ENCODE measurements at places on chromosomes 1 and 21. TPM values are rescaled to one million over a fixed set of nuclear protein-coding genes. Genes with fewer than 3 reads are reported as not detected.
A peak's percentile ranks its signal among the peaks of the same experiment; 100 is the strongest.

GRCh38 chr1:93822730-93823425 lies 56.1 kb downstream of the DNTTIP2 start:
- DNase-seq = no peak

- no peak for DNase-seq
Measured at GRCh38 chr21:14567331-14568279, 21.5 kb upstream of the SAMSN1 start.

The RAVER2 gene
- 2.3 TPM for total RNA-seq

GRCh38 chr1:245292553-245292952 lies 137.8 kb downstream of the KIF26B start:
- DNase-seq = no peak

The FCRL1 gene
- not detected for total RNA-seq

DNA sequence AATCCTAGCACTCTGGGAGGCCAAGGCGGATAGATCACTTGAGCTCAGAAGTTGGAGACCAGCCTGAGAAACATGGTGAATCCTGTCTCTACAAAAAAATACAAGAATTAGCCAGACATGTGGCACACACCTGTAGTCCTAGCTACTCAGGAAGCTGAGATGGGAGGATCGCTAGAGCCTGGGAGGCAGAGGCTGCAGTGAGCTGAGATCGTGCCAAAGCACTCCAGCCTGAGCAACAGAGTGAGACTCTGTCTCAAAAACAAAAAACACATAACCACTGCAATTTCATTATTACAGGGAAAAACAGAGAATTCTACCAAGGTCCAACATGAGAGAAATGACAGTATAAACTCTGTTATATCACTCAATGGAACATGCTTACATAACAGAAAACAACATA lies 4.4 kb upstream of the TOMM20 start:
- DNase-seq = no peak

GRCh38 chr1:34655206-34655874 lies 99.5 kb upstream of the GJB5 start:
- DNase-seq = no peak

The KRTAP19-1 gene
- total RNA-seq = not detected

- DNase-seq = no peak
Measured at GRCh38 chr1:9537863-9538668, 1.2 kb upstream of the SLC25A33 start.

The RXFP4 gene
- not detected for total RNA-seq

DNA sequence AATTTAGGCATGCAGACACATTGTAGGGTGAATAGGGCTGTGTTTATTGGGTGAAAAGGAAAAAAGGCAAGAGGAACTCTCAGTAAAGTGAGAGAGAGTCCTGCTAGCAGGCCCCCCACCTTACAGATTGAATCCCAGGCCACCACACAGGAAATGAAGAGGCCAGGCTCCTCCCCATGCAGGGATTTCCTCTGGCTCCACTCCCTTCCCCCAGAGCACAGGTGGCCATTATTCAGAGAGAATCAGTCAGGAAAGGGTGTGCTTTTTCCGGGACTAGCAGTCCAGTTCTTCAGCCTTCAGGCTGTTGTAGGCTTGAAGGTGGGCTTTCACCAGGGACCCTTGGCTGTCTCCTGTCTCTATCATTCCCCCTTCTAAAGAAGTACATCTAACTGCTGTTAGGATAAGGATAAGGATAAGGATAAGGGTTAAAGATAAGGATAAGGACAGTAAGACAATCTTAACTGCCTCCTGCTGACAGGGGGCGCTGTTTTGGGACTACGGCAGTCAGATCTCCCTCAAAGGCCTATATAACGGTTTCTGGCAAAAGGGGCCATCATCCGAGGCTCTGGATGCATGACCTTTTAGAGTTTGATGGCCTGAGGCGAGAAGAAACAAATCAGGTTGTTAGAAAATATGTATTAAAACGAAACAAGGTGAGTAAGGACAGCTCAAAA lies 26.3 kb downstream of the ZNF648 start:
- no peak for DNase-seq

DNA sequence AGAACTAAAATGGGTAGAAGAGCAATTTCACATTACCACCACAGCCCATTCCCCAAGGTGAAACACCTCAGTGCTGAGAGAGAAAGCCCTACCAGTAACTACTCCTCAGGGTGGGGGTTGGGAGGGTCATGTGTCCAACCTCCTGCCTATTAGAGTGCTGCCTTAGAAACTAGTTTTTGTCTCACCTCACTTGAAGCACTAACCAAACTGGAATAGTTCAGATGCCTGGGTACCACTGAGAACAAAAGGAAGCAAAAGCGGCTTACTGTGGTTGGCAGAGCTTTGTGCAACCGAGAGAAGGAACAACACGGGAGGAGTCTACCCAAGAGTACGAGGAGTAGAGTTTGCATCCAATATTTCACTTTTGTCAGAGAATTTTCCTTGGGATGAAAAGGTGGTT lies 1207.5 kb upstream of the ADGRL2 start:
- DNase-seq = no peak

The B3GALT5 gene
- 1.3 TPM for total RNA-seq

The KRTAP13-2 gene
- total RNA-seq = not detected

GRCh38 chr1:192689459-192689858 lies 53.5 kb downstream of the RGS13 start:
- DNase-seq = no peak

DNA sequence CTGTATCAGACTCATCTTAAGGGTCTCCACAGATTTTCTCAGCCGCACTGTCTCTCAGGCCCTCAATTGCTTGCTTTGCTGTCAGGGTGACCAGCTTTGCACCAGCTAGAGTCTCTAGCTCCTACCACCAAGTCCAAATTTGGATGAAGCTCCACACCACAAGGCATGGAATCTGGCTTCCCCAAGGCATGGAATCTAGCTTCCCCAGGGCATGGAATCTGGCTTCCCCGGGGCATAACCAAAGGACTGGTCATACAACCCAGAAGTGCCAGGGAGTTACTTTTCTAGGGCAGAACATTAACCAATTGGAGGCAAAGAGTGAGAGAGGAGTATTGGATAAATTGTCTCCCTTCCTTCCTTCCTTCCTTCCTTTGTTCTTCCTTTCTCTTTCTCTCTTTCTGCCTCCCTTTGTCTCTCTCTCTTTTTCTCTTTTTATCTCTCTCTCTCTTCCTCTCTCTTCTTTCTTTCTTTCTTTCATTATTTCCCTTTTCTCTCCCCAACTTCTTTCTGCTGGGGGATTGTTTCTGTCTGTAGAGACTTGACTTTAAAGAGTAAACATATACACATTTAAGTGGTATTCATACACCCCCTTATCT lies 76.9 kb upstream of the HAO2 start:
- peak; percentile 27 for DNase-seq

DNA sequence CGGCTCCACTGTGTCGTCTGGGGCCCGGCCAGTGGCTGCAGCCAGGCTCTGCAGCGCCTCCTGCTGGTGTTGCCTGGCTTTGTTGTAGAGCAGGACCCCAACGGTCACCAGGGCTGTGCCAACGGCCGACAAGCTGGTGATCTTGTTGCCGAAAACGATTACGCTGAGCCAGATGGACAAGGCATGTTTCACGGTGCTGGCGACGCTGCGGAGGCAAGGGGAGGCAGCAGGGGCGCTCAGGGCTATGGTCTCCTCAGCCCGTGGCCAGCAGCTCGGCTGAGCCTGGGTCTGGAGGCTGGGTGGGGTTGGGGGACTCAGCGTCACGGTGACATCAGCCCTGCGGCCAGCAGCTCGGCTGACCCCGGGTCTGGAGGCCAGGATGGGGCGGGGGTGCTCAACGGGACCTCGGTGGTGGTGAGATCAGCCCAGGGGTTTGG lies 7.0 kb upstream of the CDK11B start:
- DNase-seq = no peak

DNA sequence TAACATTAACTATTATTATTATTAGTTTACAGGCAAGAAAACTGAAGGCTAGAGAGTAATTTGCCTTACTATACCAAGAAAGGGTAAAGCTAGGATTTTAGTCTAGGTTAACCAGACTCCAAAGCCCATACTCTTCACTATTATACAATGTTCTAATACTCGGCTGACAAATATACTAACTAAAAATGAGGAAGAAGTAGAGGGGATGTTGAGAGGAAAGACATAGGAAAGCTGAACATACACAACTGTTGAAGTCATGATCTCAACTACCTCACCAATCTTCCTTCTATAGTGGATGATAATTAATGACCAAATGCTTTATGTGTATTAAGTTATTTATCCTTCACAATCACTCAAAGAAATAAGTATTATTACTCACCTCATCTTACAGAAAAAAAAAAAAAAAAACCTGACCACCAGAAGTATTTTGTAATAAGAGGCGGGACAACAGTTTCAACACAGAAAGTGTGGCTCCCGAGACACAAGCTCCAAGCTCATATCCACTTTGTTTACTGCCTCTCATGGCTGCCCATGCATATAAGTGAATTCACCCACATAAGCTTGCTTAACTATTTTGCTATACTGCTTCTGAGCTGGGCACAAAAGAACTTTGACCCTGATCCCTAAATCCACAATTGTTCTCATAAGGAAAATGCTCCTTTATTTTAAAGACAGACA lies 78.0 kb downstream of the USP1 start:
- DNase-seq = no peak

GRCh38 chr21:26833460-26833939 lies 11.7 kb downstream of the ADAMTS1 start:
- no peak for DNase-seq

The S100A13 gene
- total RNA-seq = 206 TPM

The TTC39A gene
- 0.67 TPM for total RNA-seq

GRCh38 chr1:58745117-58745516 lies 38.7 kb downstream of the JUN start:
- no peak for DNase-seq

GRCh38 chr1:221031458-221032203 lies 152.4 kb downstream of the HLX start:
- peak; percentile 52 for DNase-seq
